ENCODE measurements at places on chromosomes 7 and 10. TPM values are rescaled to one million over a fixed set of nuclear protein-coding genes. Genes with fewer than 3 reads are reported as not detected.

Gene VTI1A
- 26.2 TPM for polyA plus RNA-seq

Gene A1CF
- 17.9 TPM for polyA plus RNA-seq

Gene CYP26A1
- polyA plus RNA-seq = 0.69 TPM

Gene C10orf71
- not detected for polyA plus RNA-seq

Gene TUBB8
- polyA plus RNA-seq = 0.23 TPM

Gene MBLAC1
- polyA plus RNA-seq = 3.7 TPM

Gene HHEX
- polyA plus RNA-seq = 18.4 TPM

Gene MUC3A
- 9.4 TPM for polyA plus RNA-seq

Gene NPC1L1
- polyA plus RNA-seq = 25.3 TPM

Gene CYP26C1
- 0.06 TPM for polyA plus RNA-seq

Gene AS3MT
- polyA plus RNA-seq = 2.2 TPM

Gene DGKB
- polyA plus RNA-seq = 0.35 TPM
